ENCODE measurements at places on chromosomes 1 and 21.

- DNase-seq: no peak
Measured at GRCh38 chr1:40820911-40821693, 37.5 kb downstream of the KCNQ4 start.

DNA sequence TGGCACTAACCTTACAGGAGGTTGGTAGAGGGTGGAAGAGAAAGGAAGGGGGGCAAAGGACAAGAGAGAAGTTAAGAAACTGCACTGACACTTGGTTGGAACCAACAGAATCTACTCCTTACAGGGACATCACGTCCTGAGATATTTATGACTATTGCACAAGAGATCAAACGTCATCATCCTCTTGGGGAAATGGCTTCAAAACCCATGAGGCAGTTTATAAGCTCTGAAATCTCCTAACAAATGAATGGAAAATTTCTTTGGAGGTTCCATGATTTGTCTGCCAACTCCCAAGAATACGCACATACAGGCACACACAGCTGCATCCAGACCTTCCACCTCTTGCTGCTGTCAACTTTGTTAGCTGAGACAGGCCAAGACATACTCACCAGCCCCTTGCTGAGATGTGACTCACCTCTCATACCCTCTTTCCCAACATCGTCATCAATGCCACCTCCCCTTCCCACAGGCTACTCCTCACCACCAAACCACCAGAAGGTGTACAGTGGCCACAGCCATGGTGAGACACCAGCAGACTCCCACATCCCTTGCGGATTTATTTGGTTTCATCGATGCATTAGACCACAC is 135.5 kb downstream of the SETD4 start:
- no peak for DNase-seq

GRCh38 chr1:16217061-16217785 is 4.8 kb upstream of the ARHGEF19 start:
- peak; percentile 99 for DNase-seq

DNA sequence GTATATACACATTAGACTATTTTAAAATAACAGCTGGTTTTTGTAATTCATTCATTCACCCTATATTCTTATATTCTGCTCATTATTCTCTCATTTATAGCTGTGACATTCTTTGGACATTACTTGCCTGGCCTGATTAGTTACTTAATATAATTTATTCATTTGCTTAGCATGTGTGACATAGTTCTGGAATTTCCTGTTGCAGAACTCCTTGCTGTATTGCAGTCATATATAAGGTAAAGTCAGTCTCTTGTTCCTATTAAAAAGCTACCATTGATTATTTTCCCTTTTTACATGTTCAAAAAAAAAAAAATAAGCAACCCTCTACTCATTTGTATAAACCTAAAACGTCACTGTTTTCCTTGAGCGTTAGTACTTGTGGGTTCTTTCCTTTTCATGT is 23.9 kb downstream of the GNAT2 start:
- DNase-seq: no peak

- no peak for DNase-seq
Measured at GRCh38 chr21:45131537-45131999, 57.2 kb downstream of the ADARB1 start.

Data from neural progenitor cell (in vitro differentiated cells).